Activated naive CD4-positive, alpha-beta T cell treated with anti-CD3 and anti-CD28 coated beads, Interleukin-2, amount 10 ng/mL, durations not matched to agents 7 days and 5 days (primary cell): ENCODE measurements at places on chromosomes 12 and 14.
A peak's percentile ranks its signal among the peaks of the same experiment; 100 is the strongest.

GRCh38 chr14:91138511-91139359, 24.9 kb downstream of the DGLUCY start:
- H3K4me3 ChIP-seq: no peak overlapping the region
- DNase-seq: peak; percentile 67
- no peaks in the 10 kb centered on the region for H3K27me3 ChIP-seq
- peaks cover 57% of the 10 kb centered on the region for H3K36me3 ChIP-seq

DNA sequence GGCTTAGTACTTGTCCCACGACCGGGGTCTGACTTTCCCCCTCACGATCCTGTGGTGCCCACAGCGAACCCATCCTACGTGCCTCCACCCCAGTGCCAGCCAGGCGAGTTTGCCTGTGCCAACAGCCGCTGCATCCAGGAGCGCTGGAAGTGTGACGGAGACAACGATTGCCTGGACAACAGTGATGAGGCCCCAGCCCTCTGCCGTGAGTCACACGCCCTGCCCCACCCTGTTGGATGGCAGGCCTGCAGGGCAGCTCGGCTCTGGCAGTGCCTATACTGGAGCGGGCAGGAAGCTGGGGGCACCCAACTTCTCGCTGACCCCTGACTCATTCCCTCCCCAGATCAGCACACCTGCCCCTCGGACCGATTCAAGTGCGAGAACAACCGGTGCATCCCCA, 18.3 kb upstream of the LRP1-AS start:
- no peaks in the 10 kb centered on the region for H3K36me3 ChIP-seq
- no peaks in the 10 kb centered on the region for H3K4me1 ChIP-seq
- H3K27me3 ChIP-seq: peaks cover 4% of the 10 kb centered on the region
- H3K4me3 ChIP-seq: no peak overlapping the region
- no peak overlapping the region for H3K27ac ChIP-seq
- no peak for DNase-seq

GRCh38 chr12:123891516-123892179, 81.0 kb downstream of the CCDC92 start:
- H3K4me3 ChIP-seq: no peak overlapping the region
- H3K36me3 ChIP-seq: no peaks in the 10 kb centered on the region
- H3K4me1 ChIP-seq: no peaks in the 10 kb centered on the region
- no peak for DNase-seq
- H3K27me3 ChIP-seq: peaks cover 16% of the 10 kb centered on the region

DNA sequence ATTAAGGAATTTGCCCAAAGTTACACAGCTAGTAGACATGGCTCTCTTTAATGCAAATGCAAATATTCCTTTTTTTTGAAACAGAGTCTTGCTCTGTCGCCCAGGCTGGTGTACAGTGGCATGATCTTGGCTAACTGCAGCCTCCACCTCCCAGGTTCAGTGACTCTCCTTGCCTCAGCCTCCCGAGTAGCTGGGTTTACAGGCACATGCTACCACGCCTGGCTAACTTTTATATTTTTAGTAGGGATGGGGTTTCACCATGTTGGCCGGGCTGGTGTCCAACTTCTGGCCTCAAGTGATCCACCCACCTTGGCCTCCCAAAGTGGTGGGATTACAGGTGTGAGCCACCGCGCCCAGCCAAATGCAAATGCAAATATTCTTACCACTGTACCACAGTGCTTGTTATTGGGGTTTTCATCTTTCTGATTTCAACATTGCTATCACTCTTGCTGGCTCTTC, 24.5 kb upstream of the HIGD1C start:
- H3K4me1 ChIP-seq: peaks cover 27% of the 10 kb centered on the region
- H3K4me3 ChIP-seq: no peak overlapping the region
- H3K27me3 ChIP-seq: peaks cover 6% of the 10 kb centered on the region
- H3K27ac ChIP-seq: no peak overlapping the region

- H3K4me3 ChIP-seq: no peak overlapping the region
- no peaks in the 10 kb centered on the region for H3K36me3 ChIP-seq
- H3K4me1 ChIP-seq: no peaks in the 10 kb centered on the region
- no peak overlapping the region for H3K27ac ChIP-seq
- DNase-seq: no peak
These were observed 29.7 kb upstream of the SAV1 start for GRCh38 chr14:50697659-50698290.

DNA sequence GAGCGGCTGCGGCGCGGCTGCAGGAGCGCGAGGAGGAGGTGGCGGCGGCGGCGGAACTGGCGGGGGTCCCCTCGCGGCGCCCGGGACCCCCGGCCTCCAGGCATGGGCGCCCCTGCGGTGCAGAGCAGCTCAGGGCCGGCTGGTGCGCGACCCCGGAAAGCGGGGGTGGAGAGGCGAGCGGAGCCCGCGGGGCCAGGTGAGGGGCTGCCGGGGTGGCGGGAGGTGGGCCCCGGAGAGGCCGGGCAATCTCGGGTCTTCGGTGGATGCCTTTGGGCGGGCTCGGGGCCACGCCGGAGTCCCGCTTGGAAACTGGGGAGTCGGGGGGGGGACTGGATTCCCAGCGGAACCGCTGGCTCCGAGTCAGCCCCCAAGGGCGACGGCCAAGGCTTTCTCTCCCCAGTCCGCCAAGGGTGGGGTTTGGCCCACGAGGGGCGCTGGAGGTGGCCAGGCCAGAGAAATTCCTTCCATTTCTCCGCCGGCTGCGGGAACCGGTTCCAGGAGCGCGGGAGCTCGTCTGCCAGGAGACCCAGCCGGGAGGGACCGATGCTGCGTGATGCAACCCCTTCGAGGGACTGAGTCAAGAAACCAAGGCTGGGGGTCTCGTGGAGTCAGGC, 13.9 kb upstream of the NR4A1 start:
- peak overlapping the region; percentile 24 for H3K27ac ChIP-seq
- peaks cover 59% of the 10 kb centered on the region for H3K4me1 ChIP-seq
- no peaks in the 10 kb centered on the region for H3K36me3 ChIP-seq
- H3K27me3 ChIP-seq: peaks cover 81% of the 10 kb centered on the region
- DNase-seq: no peak

DNA sequence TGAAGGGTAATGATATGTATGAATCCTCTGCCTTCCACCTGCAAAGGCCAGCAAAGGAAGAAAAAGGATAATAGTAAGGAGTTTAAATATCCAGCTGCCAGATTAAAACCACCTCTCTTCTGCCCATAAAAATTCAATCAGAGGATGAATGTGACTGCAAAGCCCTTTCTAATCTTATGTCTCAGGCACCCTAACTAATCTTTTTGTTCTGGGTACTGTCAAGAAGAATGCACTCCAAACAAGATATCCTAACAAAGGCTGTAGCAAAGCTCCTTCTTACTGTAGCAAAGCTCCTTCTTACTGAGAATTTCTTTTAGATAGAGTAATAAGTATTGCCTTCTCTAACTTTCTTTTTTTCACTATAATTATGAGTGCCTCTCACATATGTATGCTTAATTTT, 91.8 kb downstream of the ST8SIA1 start:
- H3K4me3 ChIP-seq: no peak overlapping the region
- no peaks in the 10 kb centered on the region for H3K27me3 ChIP-seq
- H3K4me1 ChIP-seq: no peaks in the 10 kb centered on the region

- no peaks in the 10 kb centered on the region for H3K27me3 ChIP-seq
- H3K4me3 ChIP-seq: no peak overlapping the region
- no peaks in the 10 kb centered on the region for H3K36me3 ChIP-seq
- H3K27ac ChIP-seq: no peak overlapping the region
These were observed 182.1 kb upstream of the HMGA2 start for GRCh38 chr12:65642061-65642661.

- H3K27ac ChIP-seq: no peak overlapping the region
- H3K27me3 ChIP-seq: peaks cover 16% of the 10 kb centered on the region
- no peak for DNase-seq
- no peaks in the 10 kb centered on the region for H3K4me1 ChIP-seq
- no peak overlapping the region for H3K4me3 ChIP-seq
These were observed 28.1 kb downstream of the OR10P1 start for GRCh38 chr12:55664826-55665225.
